Pancreas (tissue), 10 donors: ENCODE measurements at places on chromosomes 11 and 22. TPM values are rescaled to one million over a fixed set of nuclear protein-coding genes. Genes with fewer than 3 reads are reported as not detected.
A peak's percentile ranks its signal among the peaks of the same experiment; 100 is the strongest.

DNA sequence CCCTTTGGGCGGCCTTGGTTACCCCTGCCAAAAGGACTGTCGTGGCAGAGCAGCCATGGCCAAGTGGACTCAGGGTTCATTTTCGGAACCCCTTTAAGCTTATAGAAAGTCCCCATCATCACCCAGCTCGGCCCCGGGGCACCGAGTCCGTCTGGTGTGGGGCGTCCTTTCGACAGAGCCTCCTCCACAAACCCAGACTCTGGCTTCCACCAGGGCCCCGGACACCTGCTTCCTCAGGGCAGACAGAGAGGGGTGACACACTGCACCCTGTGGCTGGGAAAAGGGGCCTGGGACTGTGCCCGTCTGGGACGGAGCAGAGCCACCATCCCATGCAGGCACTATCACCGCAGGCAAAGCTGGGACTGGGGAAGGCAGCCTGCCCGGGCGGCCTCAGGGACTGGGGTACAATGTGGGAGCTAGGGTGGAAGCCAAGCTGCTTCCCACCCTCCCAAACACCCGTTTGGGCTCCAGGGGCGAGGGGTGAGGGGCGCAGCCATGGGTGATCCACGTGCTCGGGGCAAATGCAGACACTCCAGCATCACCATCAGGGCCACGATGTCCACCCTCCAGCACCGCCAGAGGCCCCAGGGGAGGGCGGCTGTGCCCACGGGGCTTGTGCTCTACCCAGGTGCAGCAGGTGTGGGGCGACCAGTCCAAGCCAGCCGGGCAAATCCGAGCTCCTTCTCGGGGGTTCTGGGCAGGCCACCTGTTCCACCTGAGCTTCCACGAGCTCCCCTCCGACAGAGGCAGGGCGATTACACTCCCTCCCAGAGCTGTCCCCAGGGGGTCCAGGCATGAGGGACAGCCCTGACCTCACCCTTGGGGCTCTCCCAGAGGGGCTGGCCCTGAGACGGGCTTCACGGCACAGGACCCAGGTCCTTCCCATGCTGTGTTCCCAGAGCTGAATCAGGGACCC, 11.7 kb upstream of the MRPL23 start:
- no peaks in the 10 kb centered on the region for H3K36me3 ChIP-seq
- no peak overlapping the region for H3K4me3 ChIP-seq
- no peaks in the 10 kb centered on the region for H3K27me3 ChIP-seq
- no peaks in the 10 kb centered on the region for H3K4me1 ChIP-seq
- DNase-seq, result peak; percentile 68

GRCh38 chr11:61892085-61892370, 683 bp upstream of the FADS3 start:
- H3K27ac ChIP-seq, result peak overlapping the region; percentile 63
- peak overlapping the region; percentile 80 for H3K4me3 ChIP-seq
- H3K4me1 ChIP-seq, result peaks cover 7% of the 10 kb centered on the region
- no peaks in the 10 kb centered on the region for H3K36me3 ChIP-seq
- no peaks in the 10 kb centered on the region for H3K27me3 ChIP-seq

- H3K27me3 ChIP-seq, result no peaks in the 10 kb centered on the region
- peak; percentile 39 for DNase-seq
- no peak overlapping the region for H3K4me3 ChIP-seq
- no peak overlapping the region for H3K27ac ChIP-seq
- H3K36me3 ChIP-seq, result no peaks in the 10 kb centered on the region
These were observed 24.5 kb downstream of the RPUSD4 start for GRCh38 chr11:126186708-126187529.

DNA sequence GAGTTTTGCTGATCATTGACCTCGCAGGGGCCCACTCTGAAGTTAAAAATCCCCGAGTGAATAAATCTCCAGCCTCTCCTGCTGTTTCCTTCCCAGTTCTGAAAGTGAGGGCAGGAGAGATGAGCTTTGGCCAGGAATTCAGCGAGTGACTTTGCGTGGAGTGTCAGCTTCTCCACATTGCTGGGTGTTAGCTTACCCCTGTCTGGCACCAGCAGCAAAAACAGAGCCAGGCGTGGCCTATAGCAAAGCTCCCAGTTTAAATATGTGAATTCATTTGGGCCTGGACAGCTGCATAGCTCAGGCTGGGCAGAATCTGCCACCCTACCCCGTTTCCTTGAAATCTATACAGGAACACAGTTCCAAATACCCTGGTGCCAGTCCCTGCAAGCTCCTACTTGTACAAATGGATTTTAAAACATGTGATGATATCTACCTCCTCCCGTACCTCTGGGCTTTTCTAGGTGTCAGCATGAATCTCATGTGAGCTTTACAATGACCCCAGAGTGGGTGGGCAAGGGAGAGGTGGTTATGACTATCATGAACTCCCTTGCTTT, 25.6 kb downstream of the TIMP3 start:
- DNase-seq, result no peak
- H3K27ac ChIP-seq, result no peak overlapping the region
- H3K4me3 ChIP-seq, result no peak overlapping the region

BTG4 gene
- not detected for total RNA-seq

DGAT2 gene
- 0.56 TPM for total RNA-seq

RDX gene
- 62.7 TPM for total RNA-seq

ANGPTL5 gene
- not detected for total RNA-seq

ANKK1 gene
- 0.14 TPM for total RNA-seq
